SJSA1 (cell line): ENCODE measurements at places on chromosomes 13 and 19.

DNA sequence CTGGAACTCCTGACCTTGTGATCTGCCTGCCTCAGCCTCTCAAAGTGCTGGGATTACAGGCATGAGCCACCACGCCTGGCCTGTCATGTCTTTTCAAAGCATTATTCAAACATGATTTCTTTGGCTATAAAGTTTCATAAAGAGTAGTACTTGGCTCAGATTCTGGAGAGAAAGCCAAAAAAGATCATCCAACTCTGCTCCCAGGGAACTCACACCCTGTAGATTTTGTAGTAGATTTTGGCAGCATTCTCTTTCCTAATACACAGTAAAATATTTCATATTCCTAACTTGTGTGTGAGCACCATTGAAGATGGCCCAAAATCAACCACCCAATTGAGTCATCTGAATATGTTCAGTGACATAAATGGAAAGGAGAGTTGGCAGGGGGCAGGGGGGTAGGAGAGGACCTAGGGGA is 48.4 kb downstream of the CAB39L start:
- DNase-seq, result no peak

GRCh38 chr13:91053318-91054065 is 294.0 kb upstream of the MIR17HG start:
- no peak for DNase-seq

- DNase-seq, result no peak
Observed at GRCh38 chr19:12784394-12784870, 6.9 kb upstream of the JUNB start.

- no peak for DNase-seq
Observed at GRCh38 chr19:13408889-13409518, 97.3 kb downstream of the CACNA1A start.

DNA sequence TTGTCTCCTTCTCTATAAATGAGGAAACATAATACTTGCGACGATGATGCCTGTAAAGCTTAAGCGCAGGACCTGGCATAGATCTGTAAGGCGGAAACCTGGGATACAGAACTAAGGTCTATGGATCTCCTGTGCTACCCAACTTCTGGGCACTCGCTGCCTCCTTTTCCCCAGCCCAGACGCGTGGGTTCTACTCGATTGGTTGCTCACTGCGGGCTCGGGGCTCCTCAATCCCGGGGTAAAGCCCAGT is 615 bp upstream of the PSMC4 start:
- no peak for DNase-seq

DNA sequence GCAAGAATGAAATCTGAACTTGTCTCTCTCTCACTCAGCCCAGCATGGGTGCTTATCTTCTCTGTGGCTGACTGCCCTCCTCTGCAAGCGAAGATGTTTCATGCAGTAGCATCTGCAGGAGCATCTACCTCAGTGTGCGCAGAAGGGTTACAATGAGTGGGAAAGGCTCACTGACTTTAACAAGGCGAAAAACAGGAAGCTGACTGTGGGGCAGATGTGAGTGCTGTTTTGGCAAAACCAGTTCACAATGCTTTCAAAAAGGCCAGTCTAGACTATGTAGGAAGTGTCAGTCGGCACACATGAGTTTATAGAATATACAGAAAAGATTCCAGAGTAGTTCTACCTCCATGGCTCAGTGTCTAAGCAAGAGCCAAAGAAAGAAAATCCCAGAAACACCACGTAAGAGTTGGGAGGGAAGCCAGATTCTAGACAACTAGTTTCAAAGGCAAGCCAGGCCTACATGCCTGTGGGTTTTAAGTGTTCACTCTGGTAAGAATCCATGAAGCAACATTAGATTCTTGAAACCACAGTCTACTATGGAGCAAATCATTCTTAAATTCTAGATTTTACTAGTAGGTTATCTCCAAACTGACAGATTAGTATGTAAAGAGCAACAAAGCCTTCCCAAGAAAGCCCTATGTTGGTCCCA is 124.5 kb downstream of the ABCC4 start:
- DNase-seq, result no peak

DNA sequence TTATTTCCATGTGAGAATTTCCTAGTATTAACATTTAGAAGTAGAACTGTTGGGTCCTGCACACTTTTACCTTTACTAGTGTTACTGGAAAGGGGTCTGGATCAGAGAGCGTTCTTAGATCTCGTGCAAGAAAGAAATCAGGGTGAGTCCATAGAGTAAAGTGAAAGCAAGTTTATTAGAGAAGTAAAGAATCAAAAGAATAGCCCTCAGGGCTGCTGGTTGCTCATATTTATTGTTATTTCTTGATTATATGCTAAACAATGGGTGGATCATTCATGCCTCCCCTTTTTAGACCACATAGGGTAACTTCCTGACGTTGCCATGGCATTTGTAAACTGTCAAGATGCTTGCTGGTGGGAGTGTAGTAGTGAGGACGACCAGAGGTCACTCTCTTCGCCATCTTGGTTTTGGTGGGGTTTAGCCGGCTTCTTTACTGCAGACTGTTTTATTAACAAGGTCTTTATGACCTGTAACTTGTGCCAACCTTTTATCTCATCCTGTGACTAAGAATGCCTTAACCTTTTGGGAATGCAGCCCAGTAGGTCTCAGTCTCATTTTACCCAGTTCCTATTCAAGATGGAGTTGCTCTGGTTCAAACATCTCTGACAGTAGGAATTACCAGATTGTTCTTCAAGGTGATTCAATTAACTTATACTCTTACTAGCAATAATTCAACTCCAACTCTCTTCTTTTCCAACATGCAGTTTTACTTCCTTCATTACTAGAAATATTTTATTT is 27.4 kb downstream of the NDFIP2 start:
- peak; percentile 49 for DNase-seq

DNA sequence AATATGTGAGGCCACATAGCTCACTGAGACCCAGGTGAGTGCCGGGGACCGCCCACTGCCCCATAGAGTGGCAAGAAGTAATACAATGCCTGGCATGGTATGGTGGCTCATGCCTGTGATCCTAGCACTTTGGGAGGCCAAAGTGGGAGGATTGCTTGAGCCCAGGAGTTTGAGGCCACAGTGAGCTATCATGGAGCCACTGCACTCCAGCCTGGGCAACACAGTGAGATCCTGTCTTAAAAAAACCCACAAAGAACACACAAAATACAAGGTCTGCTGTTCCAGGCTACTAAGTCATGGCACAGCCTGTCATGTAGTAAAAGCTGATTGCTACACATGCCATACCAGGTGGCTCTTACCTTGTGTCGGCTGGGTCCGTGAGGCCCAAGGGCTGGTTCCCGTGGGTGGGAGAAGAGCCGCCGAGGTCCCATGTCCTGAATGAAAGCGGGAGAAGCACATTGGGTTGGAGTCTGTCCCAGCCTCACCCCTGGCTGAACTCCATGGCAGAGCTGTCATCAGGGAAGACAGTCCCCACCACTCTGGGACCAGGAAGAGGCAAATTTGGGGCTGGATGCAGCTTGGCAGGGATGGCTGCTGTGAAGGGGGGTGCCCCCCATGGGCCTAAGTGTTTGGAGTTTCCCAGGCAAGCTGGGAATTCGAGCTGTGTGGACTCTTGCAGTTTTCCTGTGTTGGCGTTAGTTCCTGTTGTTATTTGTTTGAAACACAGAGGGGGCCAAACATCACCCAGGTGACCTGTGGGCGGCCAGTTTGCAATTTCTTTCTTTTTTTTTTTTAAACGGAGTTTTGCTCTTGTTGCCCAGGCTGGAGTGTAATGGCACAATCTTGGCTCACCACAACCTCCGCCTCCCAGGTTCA is 3.2 kb upstream of the FDX2 start:
- DNase-seq, result no peak

DNA sequence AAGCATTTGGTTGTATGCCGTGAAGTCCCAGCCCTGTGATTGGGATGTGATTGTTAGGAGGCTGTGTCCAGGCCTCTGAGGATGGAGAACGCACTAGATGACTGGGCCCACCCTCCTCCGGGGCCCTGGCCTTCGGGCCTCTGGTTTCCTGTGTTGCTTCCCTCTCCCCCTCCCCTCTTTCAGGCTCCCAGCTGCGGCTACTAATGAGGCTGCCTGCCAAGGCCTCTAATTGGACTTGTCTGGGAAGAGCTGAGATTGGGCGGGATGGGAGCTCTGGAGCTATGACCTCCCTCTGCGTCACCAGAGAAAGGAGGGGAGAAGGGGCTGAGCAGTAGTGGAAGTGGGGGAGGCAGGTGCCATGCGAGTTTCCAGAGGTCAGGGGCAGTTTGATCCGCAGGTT is 9.9 kb downstream of the PTH2 start:
- DNase-seq, result no peak

- DNase-seq, result no peak
Observed at GRCh38 chr19:45205810-45206209, 27.2 kb downstream of the BLOC1S3 start.

GRCh38 chr19:38293281-38293680 is 10.8 kb upstream of the C19orf33 start:
- no peak for DNase-seq

DNA sequence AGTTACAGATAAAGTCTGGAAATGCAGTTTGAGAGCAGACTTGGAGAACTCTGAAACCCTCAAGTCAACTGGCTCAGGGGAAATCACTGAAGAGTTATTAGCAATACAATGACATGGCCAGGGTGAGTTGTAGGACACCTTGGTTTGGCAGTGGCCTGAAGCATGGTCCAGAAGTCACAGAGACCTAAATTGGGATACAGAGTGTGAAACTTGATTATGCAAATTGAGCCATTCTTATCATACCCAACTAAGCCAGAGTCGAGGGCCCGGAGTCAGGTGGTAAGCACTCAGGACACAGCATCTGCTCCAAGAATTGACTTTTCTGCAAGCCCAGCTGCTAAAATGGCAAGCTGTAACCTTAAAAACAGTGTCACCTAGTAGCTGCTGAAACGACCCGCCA is 224.5 kb downstream of the DCLK1 start:
- no peak for DNase-seq

DNA sequence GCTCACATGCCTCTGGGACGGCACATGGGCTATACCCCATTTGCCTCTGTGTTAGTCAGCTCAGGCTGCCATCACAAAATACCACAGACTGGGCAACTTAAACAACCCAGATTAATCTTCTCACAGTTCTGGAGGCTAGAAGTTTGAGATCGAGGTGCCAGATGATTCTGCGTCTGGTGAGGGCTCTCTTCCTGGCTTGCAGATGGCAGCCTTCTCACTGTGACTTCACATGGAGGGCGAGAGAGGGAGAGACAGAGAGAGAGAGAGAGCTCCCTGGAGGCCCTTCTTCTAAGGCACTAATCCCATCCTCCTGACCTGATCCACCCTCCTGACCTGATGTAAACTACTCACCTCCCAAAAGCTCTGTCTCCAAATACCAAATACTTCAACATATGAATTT is 55.0 kb downstream of the GPR12 start:
- no peak for DNase-seq

DNA sequence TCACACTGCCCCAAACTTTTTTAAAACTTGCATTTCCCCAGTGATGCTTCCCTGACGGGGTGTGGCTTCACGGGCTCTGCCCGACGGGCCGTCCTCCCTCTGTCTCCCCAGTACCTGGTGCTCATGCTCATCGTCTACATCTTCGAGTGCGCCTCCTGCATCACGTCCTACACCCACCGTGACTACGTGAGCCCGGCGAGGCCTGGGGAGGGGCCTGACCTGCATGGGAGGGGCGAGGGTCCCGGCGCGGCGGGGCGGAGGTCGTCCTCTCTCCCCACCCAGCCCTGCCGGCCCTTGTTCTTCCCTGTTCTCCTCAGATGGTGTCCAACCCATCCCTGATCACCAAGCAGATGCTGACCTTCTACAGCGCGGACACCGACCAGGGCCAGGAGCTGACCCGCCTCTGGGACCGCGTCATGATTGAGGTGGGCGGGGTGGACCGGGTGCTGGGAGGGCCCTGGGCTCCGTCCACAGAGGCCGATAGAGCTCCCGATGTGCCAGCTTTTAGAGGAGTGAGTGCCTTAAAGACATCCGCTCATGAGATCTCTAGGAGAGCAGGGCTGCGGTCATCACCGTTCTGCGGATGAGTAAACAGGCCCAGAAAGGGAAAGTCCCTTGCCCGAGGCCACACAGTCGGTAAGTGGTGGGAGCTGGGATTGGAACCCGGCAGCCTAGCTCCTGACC is 6.9 kb downstream of the UPK1A start:
- peak; percentile 59 for DNase-seq

DNA sequence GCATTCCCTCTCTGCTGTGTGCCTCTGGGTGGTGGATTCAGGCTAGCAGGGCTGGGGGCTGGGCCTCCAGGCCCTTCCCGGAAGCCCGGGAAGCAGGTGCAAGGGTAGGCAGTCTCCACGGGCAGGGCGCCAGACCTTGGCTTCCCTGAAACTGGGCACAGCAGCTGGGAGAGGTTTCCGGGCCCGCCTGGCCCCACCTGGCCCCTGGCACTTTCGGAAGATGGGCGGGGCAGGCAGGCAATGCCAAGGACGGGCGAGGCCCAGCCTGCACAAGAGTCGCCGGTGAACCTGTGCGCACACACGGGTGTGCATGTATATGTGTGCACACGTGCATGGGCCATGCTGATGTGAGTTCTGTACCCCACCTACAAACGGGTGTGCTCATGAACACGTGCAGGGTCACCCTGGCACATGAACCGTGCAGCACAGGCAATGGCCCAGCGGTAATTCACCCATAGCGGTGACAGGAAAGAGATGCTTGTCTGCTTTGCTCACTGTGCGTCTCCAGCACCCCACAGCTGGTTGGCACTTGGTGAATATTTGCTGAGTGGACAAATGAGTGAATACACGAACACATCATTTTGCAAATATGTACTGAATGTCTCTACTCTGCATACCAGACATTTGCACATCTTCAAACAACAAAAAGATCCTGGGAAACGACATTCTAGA is 15.3 kb downstream of the GADD45B start:
- peak; percentile 87 for DNase-seq

DNA sequence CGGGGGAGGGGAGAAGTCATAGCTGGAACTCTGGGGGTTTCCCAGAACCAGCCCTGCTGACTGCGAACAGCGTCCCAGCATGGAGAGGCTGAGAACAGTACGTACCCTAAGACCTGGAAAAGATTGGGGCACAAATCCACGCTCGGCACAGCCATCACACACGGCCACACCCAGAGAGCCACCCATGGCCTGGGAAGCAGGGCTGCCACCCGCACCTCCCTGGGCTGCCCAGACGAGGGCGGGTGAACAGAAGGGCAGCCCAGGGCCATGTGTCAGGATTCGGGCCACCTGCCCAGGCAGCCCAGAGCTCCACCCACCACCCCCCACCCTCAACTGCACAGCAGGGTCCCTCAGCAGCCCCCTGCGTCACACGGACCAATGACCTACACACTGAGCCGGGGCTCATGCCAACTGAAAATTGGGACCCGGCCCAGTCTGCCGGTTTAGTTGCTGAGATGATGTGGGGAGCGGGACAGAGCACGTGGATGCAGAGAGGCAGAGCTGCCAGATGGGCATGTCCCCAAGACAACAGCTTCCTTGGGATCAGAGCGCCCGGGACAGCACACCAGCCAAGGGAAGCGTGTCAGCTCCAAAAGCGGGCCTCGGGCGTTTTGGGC is 8.5 kb downstream of the UBXN6 start:
- DNase-seq, result no peak

GRCh38 chr19:52170304-52170703 is 1.1 kb downstream of the ZNF836 start:
- no peak for DNase-seq

DNA sequence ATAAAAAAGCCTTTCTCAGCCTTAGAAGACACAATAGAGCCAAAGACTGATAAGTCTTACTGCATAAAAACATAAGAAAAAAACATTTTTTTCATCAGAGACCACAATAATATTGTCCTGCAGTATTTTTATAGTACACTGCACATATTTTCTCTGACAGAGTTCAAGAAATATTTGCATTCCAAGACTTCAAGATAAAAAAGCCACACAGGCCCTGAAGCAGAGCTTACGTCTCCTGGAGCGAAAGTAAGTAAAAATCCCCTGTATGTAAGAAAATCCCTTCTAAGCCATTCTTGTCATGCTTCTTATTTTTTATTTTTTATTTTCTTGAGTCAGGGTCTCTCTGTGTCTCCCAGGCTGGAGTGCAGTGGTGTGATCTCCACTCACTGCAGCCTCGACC is 755.9 kb downstream of the LIG4 start:
- DNase-seq, result no peak
